OCI-LY7 (cell line): ENCODE measurements at places on chromosomes 3 and 15. TPM values are rescaled to one million over a fixed set of nuclear protein-coding genes. Genes with fewer than 3 reads are reported as not detected.

DNA sequence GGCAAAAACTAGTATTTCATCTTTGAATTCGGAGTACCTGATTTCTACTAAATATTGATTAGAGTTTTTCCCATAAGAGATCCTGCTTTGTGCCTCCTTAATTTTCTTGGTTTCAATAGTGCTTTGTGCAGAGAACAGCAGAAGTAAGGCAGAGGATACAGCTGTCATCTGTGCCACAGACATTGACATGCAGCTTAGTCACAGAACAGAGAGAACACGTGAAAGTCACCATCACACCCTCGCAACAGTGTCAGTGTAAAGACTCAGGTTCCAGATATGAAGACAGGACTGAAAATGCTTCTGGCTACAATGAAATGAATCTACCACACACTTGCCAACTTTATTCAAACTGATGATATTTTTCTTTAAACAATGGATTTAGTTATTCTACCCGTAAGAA, 942.8 kb upstream of the CFAP20DC start:
- no peak for DNase-seq

GRCh38 chr3:184565421-184566211, 4.0 kb downstream of the EPHB3 start:
- DNase-seq, result no peak

DNA sequence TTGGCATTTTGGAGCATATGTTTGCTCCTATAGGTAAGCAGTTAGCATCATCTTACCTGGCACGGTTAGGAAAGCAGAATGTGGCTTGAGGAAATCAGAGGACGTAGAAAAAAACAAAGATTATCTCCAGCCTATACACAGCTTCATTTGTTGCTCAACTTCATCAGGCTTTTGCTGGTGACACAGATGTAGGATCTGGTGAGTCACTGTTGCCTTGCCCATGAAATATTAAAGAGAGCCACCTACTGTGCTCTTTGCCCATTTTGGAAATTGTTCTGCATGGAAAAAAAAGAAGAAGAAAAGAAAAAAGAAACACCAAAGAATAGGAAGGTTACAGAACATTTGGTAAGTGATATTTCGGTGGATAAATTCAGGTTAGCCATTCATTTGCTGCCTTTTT, 3.8 kb downstream of the IL1RAP start:
- no peak for DNase-seq

GRCh38 chr3:170346481-170347392, 10.8 kb upstream of the SKIL start:
- no peak for DNase-seq

CD80 gene
- not detected in 2 replicates for total RNA-seq

MTHFS gene
- total RNA-seq, result 26.5 and 32.3 TPM in 2 replicates

SPPL2A gene
- 41.6 and 49.7 TPM in 2 replicates for total RNA-seq
